HFF-Myc (cell line): ENCODE measurements at places on chromosomes 6 and 20.

GRCh38 chr6:56730663-56731529 lies 88.2 kb upstream of the DST start:
- DNase-seq: no peak

GRCh38 chr6:3449750-3450305 lies 7.0 kb downstream of the SLC22A23 start:
- no peak for DNase-seq

GRCh38 chr6:119467488-119468081 lies 118.0 kb upstream of the MAN1A1 start:
- DNase-seq: no peak

GRCh38 chr6:159959976-159960384 lies 8.9 kb upstream of the IGF2R start:
- DNase-seq: peak; percentile 88

DNA sequence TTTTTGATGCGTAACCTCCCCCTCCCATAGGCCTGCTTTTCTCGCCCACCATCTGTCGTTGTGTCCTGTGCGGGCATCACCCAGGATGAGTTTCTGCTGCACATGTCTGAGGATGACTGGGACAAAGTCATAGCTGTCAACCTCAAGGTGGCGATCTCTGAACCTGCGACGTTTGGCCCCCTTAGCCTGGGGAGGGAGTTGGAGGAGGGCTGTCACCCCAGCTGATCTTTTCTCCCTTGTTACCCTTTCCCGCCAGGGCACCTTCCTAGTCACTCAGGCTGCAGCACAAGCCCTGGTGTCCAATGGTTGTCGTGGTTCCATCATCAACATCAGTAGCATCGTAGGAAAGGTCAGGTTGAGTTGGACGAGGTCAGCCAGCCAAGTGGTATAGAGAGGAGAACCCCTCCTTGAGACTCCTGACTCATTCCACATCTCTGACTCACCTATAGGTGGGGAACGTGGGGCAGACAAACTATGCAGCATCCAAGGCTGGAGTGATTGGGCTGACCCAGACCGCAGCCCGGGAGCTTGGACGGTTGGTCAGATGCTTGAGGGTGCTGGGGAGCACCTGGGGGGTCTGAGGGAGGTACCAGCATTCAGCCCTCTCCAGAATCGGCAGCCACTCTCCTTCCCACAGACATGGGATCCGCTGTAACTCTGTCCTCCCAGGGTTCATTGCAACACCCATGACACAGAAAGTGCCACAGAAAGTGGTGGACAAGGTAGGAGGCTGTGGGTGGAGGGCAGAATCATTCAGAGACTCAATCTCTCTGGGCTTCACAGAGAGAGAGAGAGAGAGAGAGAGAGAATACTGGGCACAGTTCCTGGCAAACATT lies 954 bp downstream of the HSD17B8 start:
- DNase-seq: no peak

- DNase-seq: no peak
Measured at GRCh38 chr6:134740473-134741199, 209.3 kb downstream of the ALDH8A1 start.

GRCh38 chr6:40958738-40959137 lies 80.3 kb downstream of the UNC5CL start:
- no peak for DNase-seq

DNA sequence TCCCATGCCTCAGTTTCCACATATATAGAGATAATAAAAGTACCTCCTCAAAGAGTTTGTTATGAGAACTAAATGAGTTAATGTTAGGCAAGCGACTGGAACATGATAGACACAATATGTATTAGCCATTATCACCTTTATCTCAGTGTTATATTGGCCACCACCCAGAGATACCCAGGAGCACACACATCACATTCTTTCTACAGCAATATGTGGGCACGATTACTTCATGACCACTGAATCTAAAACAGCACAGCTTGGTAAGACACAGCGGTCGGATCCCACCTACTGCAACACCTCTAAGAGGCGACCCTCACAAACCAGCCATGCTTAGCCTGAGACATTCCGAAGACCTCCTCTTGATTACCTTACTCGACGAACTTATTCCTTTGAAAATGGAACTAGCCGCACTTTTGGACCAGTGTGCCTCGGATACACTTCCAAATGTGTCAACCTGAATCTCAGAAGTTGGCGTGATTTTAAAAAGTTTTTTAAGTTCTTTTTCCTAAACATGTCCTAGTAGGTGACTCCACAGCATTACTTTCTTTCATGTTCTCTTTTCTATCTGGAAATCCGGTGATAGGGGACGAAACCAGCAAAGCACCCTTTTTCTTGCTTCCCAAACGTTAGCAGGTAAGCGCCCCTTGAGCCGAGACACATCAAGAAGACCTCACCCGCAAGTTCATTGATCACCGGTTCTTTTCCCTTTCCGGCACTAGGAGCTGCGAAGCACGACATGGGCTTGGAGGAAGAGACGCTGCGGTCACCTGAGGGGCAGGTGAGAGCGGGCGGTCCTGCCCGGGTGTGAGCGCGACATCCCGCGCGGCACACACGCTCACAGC lies 923 bp downstream of the GMDS start:
- DNase-seq: no peak

- DNase-seq: no peak
Measured at GRCh38 chr20:4607287-4607713, 114.4 kb upstream of the PRND start.

- DNase-seq: no peak
Measured at GRCh38 chr6:157151989-157152388, 171.3 kb downstream of the TMEM242 start.

- no peak for DNase-seq
Measured at GRCh38 chr20:22490287-22491193, 93.8 kb downstream of the FOXA2 start.

- DNase-seq: no peak
Measured at GRCh38 chr6:139027620-139028182, 844 bp upstream of the ABRACL start.

- DNase-seq: no peak
Measured at GRCh38 chr6:25329982-25330381, 50.8 kb downstream of the CARMIL1 start.

DNA sequence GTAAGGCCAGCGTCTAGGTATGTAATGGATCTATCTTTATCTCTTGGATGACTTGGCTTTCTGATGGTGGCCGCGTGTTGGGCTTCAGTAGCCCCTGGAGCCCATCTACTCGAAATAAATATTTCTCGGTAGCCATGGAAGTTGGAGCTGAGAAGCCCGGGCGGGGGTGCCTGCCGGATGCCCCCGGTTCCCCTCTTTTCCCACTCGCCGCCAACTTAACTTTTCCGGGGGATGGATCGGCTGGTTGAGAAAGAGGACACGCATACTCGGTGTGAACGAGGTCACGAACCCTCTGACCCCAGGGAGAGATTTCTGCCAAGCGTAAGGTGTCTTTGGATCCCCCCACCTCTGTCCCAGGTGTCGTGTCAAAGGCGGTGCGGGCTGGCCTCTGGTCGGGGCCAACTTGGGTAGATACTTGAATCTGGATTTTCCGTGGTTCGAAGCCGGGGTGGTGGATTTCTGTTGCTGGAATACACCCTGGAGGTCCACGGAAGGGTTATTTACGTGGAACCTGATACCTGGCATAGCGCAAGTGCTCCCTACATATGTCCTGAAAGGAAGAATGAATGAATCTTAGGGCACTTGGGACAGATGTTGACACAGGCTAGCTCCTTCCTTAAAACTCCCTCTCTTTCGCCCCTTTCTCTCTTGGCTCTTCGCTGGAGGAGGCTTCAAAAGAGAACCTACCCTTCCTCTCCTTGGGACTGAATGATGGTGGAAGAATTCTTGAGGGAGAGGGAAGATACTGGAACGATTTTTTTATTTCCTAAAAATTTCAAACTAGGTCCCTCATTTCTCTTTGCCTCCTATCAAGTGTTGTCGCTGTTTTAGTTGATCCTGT lies 996 bp downstream of the DOK5 start:
- DNase-seq: no peak

DNA sequence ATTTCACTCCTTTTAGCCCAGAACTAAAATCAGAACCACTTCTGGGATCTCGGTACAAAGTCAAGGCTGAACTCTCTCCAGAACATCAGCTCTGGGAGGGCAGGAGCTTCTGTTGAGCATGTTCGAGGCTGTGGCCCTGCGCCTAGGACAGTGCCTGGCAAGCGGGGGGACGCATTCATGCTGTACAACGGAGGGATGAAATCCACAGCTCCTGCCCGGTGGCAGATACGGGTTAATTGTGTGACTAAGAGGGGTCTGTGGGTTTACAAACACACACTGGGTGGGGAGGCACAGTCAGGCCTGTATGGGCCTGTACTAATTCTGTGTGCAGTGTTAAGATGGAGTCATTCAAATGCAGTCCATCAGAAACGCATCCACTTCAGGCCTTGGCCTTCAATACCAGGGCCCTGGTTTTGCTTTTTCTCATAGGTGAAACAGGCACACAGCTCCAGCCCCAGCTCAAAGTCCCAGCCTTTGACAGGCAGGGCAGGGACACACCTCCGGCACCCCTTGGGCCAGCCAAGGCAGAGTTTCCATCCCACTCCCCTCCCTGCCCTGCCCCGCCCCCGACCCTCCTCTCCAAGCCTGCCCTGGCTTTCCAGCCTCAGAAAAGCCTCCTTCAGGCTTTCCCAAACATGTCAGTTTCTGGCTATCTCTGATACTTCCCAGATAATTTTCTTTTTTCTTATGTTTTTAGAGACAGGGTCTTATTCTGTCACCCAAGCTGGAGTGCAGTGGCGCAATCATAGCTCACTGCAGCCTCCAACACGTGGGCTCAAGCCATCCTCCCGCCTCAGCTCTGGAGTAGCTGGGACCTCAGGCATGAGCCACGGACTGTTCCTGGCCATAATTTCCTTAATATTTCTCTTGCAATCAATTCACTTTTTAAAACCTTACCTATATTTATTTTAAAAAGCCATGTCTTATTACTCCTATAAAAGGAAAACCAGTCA lies 109.8 kb downstream of the SULF2 start:
- DNase-seq: no peak

DNA sequence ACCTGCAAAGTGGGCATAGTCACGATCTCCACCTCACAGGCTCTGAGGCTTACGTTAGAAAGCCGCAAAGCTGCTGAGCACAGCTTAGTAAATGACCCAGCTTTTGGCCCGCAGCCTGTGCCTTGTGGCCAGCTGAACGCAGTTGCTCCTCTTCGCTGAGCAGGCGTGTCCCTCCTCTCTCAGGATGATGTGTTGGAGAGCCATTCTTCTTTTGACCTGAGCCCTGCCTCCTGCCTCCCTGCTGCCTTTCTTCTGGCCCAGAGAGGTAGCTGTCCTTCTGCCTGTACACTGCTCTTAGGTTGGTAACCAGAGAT lies 47.6 kb upstream of the MYL9 start:
- DNase-seq: peak; percentile 52

DNA sequence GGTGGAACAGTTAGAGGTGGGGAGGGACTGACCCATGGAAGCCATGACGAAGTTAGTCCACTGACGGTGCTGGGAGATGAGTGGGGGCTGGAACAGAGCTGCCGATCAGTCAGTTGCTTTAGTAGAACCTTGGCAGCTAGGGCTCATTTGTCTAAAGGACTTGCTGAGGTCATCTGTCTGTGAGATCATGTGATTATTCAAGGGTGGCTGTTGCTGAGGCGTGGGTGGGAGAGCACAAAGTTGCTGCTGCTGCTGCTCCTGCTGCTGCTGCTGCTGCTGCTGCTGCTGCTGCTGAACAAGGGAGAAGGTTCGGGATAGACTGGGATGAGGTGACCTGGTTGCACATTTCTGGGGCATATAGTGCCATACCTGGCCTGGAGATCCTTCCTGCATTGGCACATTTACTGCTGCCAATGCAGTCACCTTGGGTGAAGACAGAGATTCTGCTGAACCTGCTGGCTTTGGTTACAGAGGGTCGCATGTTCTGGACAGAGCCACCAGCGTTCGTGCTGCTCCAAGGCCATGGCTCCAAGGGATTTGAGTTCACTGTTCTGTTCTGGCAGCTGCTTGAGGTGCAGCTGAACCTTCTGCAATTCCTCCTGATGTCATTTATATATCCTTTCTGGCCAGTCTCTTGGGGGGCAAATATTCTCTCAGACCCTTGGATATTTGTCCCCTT lies 840.5 kb downstream of the HACE1 start:
- DNase-seq: no peak

DNA sequence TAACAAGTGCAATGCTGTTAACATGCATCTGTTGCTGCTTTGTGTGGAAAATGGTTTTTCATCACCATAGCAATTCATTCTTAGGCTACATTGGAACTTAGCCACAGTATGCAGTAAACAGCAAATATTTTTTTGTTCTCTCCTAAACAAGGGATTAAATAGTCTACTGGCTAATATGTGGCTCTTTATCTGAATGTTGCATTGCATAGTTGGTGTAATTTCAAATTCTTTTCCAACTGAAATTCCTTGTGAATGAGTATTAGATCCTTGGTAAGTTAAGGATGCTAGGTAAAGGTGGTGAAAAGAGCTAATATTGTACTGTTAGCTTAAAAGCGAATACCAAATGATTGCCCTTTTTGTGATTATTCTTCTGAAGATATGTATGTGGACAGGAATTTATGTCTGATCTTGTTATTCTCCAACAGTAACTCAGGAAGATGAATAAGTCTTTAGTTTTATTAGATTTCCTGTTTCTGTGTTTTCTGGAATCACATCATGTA lies 958 bp downstream of the MLIP start:
- DNase-seq: no peak

DNA sequence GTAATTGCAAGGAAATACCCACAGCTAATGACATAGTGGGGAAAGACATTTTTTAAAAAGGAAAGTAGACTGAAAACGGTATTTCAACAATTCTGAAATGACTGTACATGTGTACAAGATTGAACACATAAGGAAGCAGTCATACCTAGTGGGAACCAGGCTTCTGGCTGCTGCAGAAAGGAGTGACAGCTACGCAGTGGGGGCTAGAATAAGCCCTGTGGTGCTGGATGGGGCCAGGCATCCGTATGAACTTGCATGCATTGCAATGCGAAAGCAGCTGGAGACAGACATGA lies 54.9 kb upstream of the GPR31 start:
- no peak for DNase-seq

DNA sequence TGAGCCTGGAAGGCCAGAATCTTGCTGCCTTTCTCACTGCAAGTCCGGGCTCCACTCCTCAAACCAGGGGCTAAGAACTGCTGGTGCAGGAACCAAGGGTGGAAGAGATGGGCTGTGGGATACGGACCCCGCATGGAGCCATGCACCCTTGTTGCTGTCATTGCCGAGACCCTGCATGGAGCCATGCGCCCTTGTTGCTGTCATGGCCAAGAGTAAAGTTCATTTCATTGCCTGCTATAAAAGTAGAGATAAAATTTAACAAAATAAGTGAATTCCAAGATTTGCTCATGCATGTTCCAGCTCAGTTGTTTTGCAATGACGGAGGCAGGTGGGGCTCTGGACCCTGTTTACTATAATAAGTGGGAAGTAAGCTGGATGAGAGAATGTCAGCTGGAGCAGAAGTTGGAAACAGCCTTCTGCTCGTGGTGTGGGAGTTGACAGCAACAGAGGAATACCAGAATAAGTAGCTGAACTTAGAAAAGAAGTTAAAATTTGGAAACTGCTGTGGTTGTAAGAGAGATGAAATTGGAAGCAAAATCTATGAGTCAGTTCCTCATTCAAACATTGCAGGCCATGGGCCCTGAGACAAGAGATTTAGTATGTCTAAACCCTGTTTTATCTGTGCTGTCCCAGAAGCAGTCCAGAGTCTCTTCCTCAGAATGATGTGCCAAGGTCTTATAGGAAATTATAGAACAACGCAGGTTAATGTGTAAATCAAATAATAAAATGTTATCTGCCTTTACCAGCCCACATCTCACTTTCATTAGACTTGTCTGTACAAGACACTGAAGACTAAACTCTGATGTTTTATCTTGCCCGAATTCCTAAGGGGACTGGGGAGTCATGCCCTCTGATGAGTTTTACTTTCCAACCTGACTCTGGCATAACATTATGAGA lies 15.8 kb upstream of the THBS2 start:
- DNase-seq: no peak
